ENCODE measurements at places on chromosomes 5 and 9. TPM values are rescaled to one million over a fixed set of nuclear protein-coding genes. Genes with fewer than 3 reads are reported as not detected.

DNA sequence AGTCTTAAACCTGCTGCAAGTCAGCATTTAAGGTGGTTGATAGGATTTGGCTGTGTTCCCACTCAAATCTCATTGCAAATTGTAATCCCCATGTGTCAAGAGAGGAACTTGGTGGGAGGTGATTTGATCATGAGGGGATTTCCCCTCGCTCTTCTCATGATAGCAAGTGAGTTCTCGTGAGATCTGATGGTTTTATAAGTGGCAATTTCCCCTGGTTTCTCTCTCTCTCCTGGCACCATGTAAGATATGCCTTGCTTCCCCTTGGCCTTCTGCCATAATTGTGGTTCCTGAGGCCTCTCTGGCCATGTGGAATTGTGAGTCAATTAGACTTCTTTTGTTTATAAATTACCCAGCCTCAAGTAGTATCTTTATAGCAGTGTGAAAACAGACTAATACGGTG lies 84.3 kb upstream of the SMC2 start:
- no peak for DNase-seq
- H3K36me3 ChIP-seq, result no peaks in the 10 kb centered on the region
- no peaks in the 10 kb centered on the region for H3K4me1 ChIP-seq
- no peaks in the 10 kb centered on the region for H3K27me3 ChIP-seq
- H3K27ac ChIP-seq, result no peak overlapping the region
- no peak overlapping the region for H3K4me3 ChIP-seq

- peaks cover 3% of the 10 kb centered on the region for H3K4me1 ChIP-seq
- H3K27ac ChIP-seq, result no peak overlapping the region
- H3K4me3 ChIP-seq, result no peak overlapping the region
- no peaks in the 10 kb centered on the region for H3K27me3 ChIP-seq
These were observed 59.6 kb upstream of the LIFR start for GRCh38 chr5:38615981-38616451.

ZNF354C gene
- total RNA-seq, result 4.6 TPM

DNA sequence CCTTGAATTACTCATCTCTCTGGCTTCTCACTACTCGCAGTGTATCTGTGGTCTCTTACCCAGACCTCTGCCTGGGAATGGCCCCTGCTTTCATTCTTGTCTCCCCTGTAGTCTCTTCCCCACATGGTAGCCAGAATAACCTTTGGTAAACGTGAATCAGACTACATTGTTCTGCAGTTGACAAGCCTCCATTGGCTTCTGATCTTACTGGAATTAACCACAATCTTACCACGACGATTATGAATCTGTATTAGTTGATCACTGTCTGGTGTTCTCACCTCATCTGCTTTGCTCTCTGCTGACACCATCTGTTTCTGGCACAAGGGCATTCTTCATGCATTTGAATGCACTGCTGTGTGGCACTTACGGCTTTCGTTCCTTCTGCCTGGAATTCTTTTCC lies 781.2 kb downstream of the MTRR start:
- no peak overlapping the region for H3K27ac ChIP-seq
- H3K4me1 ChIP-seq, result no peaks in the 10 kb centered on the region
- H3K27me3 ChIP-seq, result no peaks in the 10 kb centered on the region
- no peaks in the 10 kb centered on the region for H3K36me3 ChIP-seq
- no peak for DNase-seq

DNA sequence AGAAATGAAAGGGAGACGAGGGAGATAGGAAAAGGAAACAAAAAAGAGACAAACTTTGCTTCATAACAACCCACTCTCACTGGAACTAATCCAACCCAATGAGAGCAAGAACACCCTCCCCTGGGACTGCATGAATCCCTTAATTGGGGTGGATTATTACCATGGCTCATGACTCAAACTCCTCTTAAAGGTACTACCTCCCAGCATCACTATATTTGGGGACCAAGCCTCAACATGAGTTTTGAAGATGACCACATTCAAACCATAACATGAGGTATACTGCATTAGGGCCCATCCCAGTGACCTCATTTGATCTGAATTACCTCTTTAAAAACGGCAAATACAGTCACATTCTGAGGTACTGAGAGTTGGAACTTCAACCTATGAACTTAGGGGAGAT lies 8.0 kb downstream of the MTAP start:
- no peak overlapping the region for H3K27ac ChIP-seq
- no peak for DNase-seq
- no peak overlapping the region for H3K4me3 ChIP-seq
- H3K36me3 ChIP-seq, result no peaks in the 10 kb centered on the region
- H3K4me1 ChIP-seq, result no peaks in the 10 kb centered on the region
- no peaks in the 10 kb centered on the region for H3K27me3 ChIP-seq

Data from testis (tissue), 5 donors.